ENCODE measurements at places on chromosomes 16 and 17.
A peak's percentile ranks its signal among the peaks of the same experiment; 100 is the strongest.

- DNase-seq: no peak
These were observed 13.8 kb upstream of the DUSP14 start for GRCh38 chr17:37475731-37476420.

DNA sequence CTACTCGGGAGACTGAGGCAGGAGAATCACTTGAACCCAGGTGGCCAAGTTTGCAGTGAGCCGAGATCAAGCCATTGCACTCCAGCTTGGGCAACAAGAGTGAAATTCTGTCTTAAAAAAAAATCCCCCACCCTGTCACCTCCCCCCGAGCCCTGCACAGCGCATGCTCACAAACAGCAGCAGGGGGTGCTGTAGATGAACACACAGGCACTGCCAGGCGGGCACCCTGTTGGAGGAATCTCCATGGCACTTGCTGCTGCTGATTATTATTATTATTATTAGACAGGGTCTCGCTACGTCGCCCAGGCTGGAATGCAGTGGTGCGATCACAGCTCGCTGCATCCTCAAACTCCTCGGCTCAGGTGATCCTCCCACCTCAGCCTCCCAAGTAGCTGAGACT lies 24.6 kb downstream of the FZD2 start:
- no peak for DNase-seq

DNA sequence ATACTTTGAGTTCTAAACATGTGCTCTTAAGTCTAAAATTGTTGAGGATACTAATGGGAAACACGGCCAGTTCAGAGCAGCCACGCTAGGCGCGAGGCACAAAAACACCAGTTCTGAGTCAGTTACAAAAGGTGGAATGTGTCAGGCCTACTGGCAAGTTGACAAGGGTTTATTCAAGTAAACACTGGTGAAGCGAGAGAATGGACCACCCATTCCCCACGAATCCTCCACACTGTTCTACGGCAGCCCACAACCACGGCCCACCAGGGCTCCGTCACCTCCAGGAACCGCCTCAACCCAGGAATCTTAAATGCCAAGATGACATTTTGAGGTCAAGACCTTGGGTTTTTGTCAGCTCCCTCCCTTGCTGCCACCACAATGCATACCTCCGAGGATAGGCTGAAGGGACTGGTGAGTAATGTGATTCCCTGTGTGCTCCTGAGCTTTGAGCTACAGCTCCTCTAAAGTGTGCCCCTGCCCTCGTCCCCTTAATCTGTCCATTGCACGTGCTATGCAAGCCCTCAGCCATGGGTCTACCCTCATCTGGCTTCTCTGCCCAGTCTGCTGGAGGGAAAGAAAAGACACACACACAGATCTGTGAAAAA lies 28.5 kb upstream of the TRAP1 start:
- DNase-seq: peak; percentile 39

GRCh38 chr16:56769677-56770076 lies 39.7 kb downstream of the NUP93 start:
- DNase-seq: no peak

Data from fibroblast of the aortic adventitia (primary cell).